ENCODE measurements at places on chromosomes 2 and 18.
A peak's percentile ranks its signal among the peaks of the same experiment; 100 is the strongest.

DNA sequence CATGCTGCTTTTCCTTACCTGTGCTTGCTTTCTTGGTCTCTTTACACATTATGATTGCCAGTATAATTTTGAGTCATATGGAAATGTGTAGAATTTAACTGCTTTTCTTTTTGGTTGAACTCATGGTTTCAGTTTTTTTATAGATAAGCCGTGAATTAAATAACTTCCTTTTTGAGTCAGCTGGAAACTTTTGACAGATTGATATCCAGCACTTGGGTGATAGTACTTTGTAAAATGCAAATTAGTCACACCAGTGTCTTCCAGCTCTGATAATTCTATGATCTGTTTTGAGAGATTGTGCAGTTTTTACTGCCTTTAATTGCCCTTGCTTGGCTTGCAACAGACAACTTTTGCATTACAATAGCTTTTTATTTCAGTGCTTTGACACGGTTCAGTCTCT is 86.4 kb downstream of the NCOA1 start:
- peak overlapping the region; percentile 83 for H3K27ac ChIP-seq

GRCh38 chr2:47222826-47223554 is 67.9 kb upstream of the STPG4 start:
- H3K27me3 ChIP-seq = no peaks in the 10 kb centered on the region
- no peaks in the 10 kb centered on the region for H3K36me3 ChIP-seq
- H3K4me1 ChIP-seq = no peaks in the 10 kb centered on the region
- no peak overlapping the region for H3K27ac ChIP-seq

DNA sequence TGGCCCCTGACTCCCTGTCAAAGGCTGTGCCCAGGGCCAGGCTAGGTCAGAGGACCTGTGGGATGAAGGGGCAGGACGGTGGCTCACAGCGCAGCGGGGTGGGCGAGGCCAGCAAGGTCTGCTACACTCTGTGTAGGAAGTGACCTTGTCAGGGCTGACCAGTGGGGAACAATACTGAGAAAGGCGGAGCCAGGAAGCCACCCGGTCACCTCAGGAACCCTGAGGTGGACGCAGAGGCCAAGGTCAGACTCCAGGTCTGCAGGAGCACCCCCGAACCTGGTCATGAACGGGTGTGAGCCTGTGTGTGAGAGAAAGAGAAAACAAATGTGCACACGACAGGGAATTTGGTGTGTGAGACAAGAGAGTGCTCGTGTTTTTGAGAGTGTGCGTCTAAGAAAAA is 72.3 kb downstream of the SMAD7 start:
- no peaks in the 10 kb centered on the region for H3K36me3 ChIP-seq
- H3K27ac ChIP-seq = no peak overlapping the region
- H3K27me3 ChIP-seq = peaks cover 4% of the 10 kb centered on the region
- H3K4me1 ChIP-seq = peaks cover 4% of the 10 kb centered on the region
- no peak overlapping the region for H3K4me3 ChIP-seq

- no peaks in the 10 kb centered on the region for H3K36me3 ChIP-seq
- H3K4me3 ChIP-seq = no peak overlapping the region
- DNase-seq = no peak
- H3K27ac ChIP-seq = no peak overlapping the region
- no peaks in the 10 kb centered on the region for H3K4me1 ChIP-seq
- no peaks in the 10 kb centered on the region for H3K27me3 ChIP-seq
Measured at GRCh38 chr2:214899751-214900150, 90.3 kb upstream of the BARD1 start.

GRCh38 chr2:26975102-26975501 is 4.7 kb downstream of the MAPRE3 start:
- peaks cover 3% of the 10 kb centered on the region for H3K27me3 ChIP-seq
- peaks cover 10% of the 10 kb centered on the region for H3K4me1 ChIP-seq
- no peak for DNase-seq
- H3K27ac ChIP-seq = no peak overlapping the region
- H3K4me3 ChIP-seq = no peak overlapping the region
- no peaks in the 10 kb centered on the region for H3K36me3 ChIP-seq

- DNase-seq = no peak
- H3K4me3 ChIP-seq = no peak overlapping the region
Measured at GRCh38 chr2:6939071-6939470, 21.9 kb downstream of the RNF144A start.

DNA sequence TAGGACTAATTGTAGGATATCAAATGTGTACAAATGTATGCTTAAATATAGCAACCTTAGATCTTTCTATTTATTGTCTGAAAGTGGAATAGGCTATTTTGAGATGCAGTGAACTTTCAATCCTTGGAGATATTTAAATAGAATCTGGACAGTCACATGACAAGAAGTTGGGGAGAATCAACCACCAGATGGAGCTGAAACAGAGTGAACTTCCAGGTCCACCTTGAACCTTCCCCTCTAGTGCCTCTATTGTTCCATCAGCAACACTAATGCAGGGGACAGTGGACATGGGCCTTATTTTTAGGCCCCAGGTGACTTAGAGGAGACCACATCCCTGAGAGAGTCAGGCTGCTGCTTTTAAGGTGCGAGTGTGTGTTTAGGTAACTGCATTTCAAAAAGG is 37.0 kb upstream of the CRIM1 start:
- H3K4me1 ChIP-seq = no peaks in the 10 kb centered on the region
- H3K4me3 ChIP-seq = no peak overlapping the region
- no peak for DNase-seq
- no peaks in the 10 kb centered on the region for H3K36me3 ChIP-seq

- H3K4me1 ChIP-seq = peaks cover 41% of the 10 kb centered on the region
- peak overlapping the region; percentile 56 for H3K27ac ChIP-seq
- peaks cover 12% of the 10 kb centered on the region for H3K36me3 ChIP-seq
- no peaks in the 10 kb centered on the region for H3K27me3 ChIP-seq
- DNase-seq = peak; percentile 24
Measured at GRCh38 chr2:96815326-96816126, 542 bp upstream of the CNNM3 start.

DNA sequence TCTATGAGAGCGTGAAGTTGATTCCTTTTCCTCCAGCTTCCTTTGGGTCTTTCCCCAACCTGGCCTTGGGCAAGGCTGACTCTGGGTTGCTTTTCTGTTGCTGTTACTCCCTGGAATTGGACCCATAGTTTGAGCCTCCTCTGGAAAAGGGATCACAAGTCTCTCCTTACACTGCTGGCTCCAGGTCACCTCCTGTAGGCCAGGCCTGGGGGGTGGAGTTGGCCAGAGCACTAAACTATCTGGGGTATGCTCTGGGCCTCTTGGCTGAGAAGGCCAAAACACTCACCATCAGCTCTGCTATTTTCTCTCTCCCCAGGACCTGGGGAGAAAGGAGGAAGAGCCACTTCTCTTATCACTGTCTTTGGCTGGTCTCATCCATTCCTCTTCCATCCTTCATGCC is 56.5 kb upstream of the NCOA1 start:
- H3K36me3 ChIP-seq = no peaks in the 10 kb centered on the region
- H3K4me3 ChIP-seq = no peak overlapping the region
- no peaks in the 10 kb centered on the region for H3K4me1 ChIP-seq
- H3K27me3 ChIP-seq = no peaks in the 10 kb centered on the region
- H3K27ac ChIP-seq = no peak overlapping the region
- no peak for DNase-seq

- no peaks in the 10 kb centered on the region for H3K27me3 ChIP-seq
- H3K36me3 ChIP-seq = peaks cover 30% of the 10 kb centered on the region
- peak overlapping the region; percentile 93 for H3K27ac ChIP-seq
- peaks cover 38% of the 10 kb centered on the region for H3K4me1 ChIP-seq
- peak overlapping the region; percentile 68 for H3K4me3 ChIP-seq
Measured at GRCh38 chr18:74631212-74631611, 33.5 kb downstream of the ZNF407 start.

- H3K4me3 ChIP-seq = no peak overlapping the region
- H3K4me1 ChIP-seq = no peaks in the 10 kb centered on the region
- DNase-seq = no peak
Measured at GRCh38 chr2:558879-559278, 118.3 kb downstream of the TMEM18 start.

GRCh38 chr2:113213061-113213930 is 39.5 kb downstream of the PSD4 start:
- no peak overlapping the region for H3K27ac ChIP-seq
- no peaks in the 10 kb centered on the region for H3K27me3 ChIP-seq
- H3K36me3 ChIP-seq = no peaks in the 10 kb centered on the region
- no peak overlapping the region for H3K4me3 ChIP-seq
- DNase-seq = no peak
- peaks cover 12% of the 10 kb centered on the region for H3K4me1 ChIP-seq

- DNase-seq = no peak
- no peak overlapping the region for H3K4me3 ChIP-seq
- no peaks in the 10 kb centered on the region for H3K4me1 ChIP-seq
Measured at GRCh38 chr2:53576166-53576565, 191.4 kb upstream of the CHAC2 start.

- H3K36me3 ChIP-seq = peaks cover 36% of the 10 kb centered on the region
- no peaks in the 10 kb centered on the region for H3K27me3 ChIP-seq
- no peak for DNase-seq
- H3K4me1 ChIP-seq = peaks cover 37% of the 10 kb centered on the region
Measured at GRCh38 chr2:69618362-69618761, 25.2 kb downstream of the AAK1 start.

DNA sequence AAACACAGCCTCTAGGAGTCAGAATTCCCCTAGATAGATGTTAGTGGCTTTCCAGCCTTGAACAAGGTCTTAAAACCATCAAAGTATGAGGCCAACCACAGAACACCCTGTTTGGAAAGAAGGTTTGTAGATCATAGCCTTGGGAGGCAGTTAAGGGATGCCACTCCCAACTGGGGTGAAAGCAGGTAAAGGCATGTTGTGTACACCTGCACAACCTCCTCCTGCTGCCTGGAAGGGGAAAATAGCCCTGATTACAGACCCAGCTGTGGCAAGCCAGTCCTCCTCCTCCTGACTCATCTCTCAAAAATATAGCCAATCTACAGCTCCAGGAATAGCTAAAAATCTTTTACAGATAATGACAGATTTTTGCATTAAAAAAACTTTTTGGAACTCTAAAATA is 108.1 kb downstream of the RBM43 start:
- DNase-seq = no peak
- no peak overlapping the region for H3K4me3 ChIP-seq
- peaks cover 35% of the 10 kb centered on the region for H3K27me3 ChIP-seq
- H3K36me3 ChIP-seq = no peaks in the 10 kb centered on the region
- no peaks in the 10 kb centered on the region for H3K4me1 ChIP-seq

- H3K4me3 ChIP-seq = no peak overlapping the region
- H3K36me3 ChIP-seq = no peaks in the 10 kb centered on the region
- DNase-seq = no peak
- H3K4me1 ChIP-seq = no peaks in the 10 kb centered on the region
- no peaks in the 10 kb centered on the region for H3K27me3 ChIP-seq
- no peak overlapping the region for H3K27ac ChIP-seq
Measured at GRCh38 chr2:124755386-124755785, 730.3 kb downstream of the CNTNAP5 start.

- DNase-seq = no peak
- H3K27ac ChIP-seq = peak overlapping the region; percentile 63
- H3K4me1 ChIP-seq = peaks cover 26% of the 10 kb centered on the region
- no peaks in the 10 kb centered on the region for H3K27me3 ChIP-seq
- H3K36me3 ChIP-seq = peaks cover 14% of the 10 kb centered on the region
- H3K4me3 ChIP-seq = no peak overlapping the region
Measured at GRCh38 chr2:127072396-127072795, 34.6 kb downstream of the BIN1 start.

GRCh38 chr18:400456-400855 is 100.0 kb downstream of the COLEC12 start:
- no peak for DNase-seq
- no peak overlapping the region for H3K4me3 ChIP-seq
- no peaks in the 10 kb centered on the region for H3K36me3 ChIP-seq
- no peak overlapping the region for H3K27ac ChIP-seq
- peaks cover 17% of the 10 kb centered on the region for H3K27me3 ChIP-seq

DNA sequence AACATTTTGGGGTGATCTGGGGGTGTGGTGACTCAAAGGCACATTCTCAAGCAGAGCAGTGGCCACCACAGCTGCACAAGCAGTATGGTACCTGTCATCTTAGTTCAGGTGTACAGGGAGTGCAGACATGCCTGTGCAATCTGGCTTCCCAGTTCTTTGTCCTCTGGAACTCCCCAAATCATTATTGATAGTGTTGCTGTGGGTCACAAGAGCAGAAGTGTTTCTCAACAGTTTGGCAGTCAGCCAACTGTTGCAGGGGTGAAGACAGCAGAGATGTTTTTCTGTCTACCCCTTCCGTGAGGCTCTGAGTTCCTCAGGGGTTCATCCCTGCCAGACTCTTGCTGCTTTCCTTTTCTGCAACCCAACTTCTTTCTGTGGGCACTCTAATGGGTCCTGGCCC is 206.5 kb upstream of the ZSWIM2 start:
- DNase-seq = no peak
- no peak overlapping the region for H3K27ac ChIP-seq

Data from activated naive CD8-positive, alpha-beta T cell treated with anti-CD3 and anti-CD28 coated beads for 36 hours (primary cell).